ELF-1 (cell line): ENCODE measurements at places on chromosomes 5 and 9.

GRCh38 chr5:60469286-60469685, 230.7 kb downstream of the DEPDC1B start:
- DNase-seq: no peak

DNA sequence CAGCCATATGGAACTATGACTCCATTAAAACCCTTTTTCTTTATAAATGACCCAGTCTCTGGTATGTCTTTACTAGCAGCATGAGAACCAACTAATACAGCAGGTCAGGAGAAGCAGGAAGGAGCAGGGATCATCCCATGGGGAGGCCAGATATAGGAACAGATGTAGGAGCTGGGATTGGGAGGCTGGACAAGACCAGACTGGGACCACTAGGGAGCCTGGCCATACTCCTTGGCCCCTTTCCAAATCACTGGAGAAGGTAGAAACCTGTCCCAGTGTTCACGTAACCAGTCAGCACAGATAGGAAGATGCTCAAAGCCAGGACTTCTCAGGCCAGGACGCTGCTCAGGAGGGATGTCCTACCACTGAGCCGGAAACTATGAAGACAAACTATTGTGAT, 95.5 kb downstream of the LMX1B start:
- DNase-seq: no peak

DNA sequence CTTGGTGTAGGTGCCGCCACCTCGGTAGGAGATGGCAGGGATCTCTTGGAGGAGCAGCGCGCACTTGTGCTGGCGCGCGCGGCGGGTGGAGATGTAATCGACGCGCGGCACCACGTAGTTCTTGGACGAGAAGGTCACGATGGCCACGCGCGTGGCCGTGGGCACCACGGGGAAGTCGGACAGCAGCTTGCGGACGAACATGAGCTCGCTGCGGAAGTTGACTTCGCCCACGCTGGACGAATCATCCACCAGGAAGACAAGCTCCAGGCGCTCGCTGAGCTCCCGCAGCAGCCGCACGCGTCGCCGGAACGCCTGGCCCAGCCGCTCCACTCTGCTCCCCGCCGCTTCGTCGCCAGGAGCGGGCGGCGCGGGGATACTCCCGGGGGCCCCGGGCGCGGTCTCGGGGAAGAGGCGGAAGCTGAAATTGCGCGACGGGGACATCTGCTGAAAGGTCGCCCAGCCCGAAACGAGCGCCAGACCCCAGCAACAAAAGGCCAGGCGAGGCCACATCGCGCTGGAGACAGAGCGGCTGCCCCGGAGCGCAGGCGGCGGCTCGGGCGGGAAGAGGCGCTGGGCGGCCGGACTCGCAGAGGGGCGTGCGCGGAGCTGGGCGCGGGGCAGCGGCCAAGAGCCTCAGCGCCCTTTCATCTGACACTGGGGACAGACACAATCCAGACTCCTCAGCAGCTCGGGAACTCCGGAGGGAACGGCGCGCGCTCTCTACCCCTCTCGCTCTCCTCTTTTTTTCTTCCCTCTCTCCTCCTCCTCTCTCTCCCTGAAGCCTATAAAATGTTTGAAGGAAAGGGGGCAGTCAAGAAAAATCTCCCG, at the start of gene SVEP1:
SVEP1 (minus strand) TSS at position 708 of the 828 bp plus-strand sequence; CDS start at position 510, 198 bp downstream.
- DNase-seq: peak; percentile 88

DNA sequence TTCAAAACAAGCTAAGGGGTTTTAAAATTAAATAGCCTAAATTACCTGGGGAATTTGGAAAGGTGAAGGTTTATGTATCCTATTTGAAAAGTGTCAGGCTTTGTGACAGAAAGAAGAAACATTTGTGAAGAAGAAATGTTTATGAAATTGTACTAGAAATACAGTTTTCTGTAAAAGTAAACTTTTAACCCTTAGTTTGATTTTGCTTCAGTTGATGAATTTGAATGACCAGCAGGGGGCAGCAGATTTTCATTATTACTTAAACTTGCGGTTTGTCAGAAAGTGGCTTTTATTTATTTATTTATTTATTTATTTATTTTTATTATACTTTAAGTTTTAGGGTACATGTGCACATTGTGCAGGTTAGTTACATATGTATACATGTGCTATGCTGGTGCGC, 58.1 kb downstream of the NNT start:
- no peak for DNase-seq

DNA sequence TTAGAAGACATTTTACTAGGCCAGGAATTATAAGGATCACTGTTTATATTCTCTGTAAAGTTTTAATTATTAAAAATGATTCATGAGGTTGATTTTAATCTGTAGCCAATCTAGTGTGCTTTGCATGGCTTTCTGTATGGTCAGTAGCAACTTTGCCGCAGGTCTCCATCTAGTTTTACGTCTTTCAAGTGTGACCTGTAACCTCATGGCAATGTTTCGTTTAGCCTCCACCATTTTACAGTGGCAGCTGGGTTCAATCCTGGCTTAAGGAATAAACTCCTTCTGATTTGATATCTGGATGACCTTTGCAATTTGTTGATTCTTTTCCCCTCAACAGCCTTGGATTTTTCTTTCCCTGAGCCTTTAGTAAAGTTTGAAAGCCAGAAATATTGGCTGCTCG, 434.5 kb upstream of the CDH9 start:
- peak; percentile 19 for DNase-seq

GRCh38 chr5:146640285-146640896, 124.4 kb upstream of the GPR151 start:
- DNase-seq: no peak

GRCh38 chr5:1835431-1835830, 34.2 kb downstream of the NDUFS6 start:
- DNase-seq: no peak

DNA sequence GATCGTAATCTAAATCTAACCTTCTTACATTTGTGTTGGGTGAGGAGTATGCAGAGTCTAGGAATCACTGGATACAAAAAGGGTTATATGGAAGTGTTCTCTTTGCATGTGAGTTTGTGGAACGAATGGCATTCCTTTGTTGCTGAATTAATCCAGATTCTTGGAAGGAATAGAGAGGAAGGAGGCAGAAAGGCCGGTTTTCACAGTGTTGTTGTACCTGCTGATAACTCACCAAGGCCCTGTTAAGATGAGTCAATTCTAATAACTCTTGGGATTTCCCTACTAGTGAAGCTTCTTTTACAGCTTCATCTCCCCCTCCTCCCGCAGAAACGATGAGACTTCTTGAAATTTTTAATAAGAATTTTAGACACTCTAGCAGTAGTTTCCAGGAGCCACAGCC, 84.0 kb downstream of the ZSWIM6 start:
- DNase-seq: peak; percentile 32

GRCh38 chr5:155772009-155772662, 554.8 kb upstream of the SGCD start:
- no peak for DNase-seq

- DNase-seq: no peak
Observed at GRCh38 chr5:128778474-128778873, 186.8 kb upstream of the SLC27A6 start.

- DNase-seq: peak; percentile 76
Observed at GRCh38 chr9:82961504-82962125, 101.3 kb downstream of the RASEF start.

DNA sequence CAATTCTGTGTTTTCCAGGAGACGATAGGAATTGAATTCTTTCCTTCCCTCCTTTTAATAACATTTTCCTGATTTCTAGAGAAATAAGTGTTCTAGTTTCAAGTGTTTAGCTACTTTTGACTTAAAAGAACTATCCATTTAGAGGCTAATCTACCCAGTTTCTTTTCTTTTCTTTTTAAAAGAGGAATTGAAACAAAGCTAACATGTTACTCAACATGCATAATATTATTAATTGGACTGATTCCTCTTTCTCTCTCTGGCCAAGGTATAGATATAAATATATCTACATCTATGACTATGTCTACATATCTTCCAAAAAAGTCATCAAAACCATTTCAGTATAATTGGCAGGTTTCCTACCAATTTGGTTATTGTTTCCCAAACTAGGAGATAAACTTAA, 309.8 kb downstream of the TRPM3 start:
- DNase-seq: no peak

DNA sequence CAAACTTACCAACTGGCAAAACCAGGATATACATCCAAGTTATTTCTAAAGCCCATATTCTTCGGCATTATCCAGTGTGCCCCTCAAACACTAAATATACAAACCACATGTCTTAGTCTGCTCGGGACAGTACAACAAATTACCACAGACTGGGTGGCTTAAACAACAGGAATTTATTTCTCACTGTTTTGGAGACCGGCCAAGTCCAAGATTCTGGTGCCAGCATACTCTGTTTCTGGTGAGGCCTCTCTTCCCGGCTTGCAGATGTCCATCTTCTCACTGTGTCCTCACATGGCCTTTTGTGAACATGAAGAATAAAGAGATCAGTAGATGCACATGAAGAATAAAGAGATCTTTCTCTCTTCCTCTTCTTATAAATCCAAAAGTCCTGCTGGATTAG, 12.9 kb upstream of the SLCO6A1 start:
- no peak for DNase-seq

DNA sequence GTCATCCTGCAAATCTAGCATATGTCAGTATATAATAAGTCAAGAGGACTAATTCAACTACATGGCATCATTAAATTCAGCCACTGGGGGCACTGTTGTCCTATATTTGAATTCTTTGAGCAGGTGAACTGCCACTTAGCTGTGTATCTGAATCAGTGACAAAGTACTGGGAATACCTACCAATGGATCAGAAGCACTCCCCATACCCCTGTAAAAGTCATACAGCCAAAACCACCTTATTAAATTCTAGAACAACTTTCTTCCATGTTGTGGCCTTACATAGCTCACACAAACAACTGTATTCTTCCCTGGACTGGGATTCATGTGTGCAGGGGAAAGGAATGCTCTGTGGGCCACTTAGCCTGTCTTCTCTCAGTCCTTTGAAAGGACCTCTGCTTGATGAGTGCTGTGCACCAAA, 57.4 kb upstream of the PLPP6 start:
- peak; percentile 40 for DNase-seq

GRCh38 chr5:181282874-181283273, 21.9 kb upstream of the TRIM52 start:
- DNase-seq: no peak

DNA sequence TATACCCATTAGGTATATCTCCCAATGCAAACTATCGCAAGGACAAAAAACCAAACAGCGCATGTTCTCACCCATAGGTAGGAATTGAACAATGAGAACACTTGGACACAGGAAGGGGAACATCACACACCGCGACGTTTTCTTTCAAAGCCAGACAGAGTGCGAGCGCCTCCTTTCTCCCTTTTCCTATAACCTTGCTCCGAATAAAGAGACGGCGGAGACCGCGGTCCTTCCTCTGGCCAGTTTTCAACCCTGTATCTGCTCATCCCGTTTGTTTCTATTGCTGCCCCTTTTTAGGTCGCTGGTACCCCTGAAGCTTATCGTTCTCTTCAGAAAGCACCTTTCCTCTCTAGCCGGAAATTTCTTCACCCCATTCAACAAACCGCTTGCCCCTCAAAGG, 1.3 kb downstream of the LVRN start:
- DNase-seq: peak; percentile 54

- DNase-seq: no peak
Observed at GRCh38 chr5:36403632-36404311, 102.1 kb upstream of the RANBP3L start.

GRCh38 chr5:173165177-173166016, 21.1 kb downstream of the BNIP1 start:
- no peak for DNase-seq

DNA sequence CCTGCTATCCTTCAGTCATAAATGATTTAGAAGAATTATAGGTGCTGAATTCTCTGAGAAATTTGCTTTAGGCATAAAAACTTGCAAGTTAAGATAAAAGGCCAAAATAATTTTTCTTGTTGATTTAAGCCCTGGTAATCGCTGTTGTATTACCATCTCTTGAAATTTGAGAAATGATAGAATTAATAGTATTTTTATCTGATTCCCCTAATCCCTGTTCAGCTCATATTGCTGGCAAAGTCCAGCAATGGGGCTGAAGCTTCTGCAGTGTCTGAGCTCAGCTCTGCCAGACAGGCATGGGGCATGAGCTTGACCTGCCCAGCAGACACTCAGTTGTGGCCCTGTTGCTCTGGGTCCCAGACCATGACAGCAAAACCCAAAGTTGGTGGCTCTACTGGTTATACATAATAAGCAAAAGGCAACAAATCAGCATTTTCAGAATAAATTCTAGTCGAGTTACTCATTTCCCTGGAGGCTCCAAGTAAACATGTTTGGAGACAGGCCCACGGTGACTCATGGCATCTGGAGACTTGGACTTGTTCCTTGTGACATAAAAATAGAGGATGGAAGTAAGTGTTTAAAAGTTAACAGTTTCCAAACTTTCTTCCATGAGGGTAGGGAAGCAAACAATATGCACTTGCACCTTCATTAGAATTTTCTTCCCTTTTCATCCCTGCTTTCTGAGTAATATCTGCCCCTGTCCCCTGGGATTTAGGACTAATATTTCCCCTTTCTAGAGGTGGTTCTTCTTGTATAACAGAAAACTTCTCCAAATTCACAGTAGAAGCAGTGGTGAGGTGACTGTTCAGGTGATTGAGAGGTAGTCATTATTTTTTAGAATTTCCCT, 60.2 kb upstream of the SLC2A8 start:
- no peak for DNase-seq

GRCh38 chr5:133741396-133741795, 129.1 kb upstream of the FSTL4 start:
- no peak for DNase-seq

DNA sequence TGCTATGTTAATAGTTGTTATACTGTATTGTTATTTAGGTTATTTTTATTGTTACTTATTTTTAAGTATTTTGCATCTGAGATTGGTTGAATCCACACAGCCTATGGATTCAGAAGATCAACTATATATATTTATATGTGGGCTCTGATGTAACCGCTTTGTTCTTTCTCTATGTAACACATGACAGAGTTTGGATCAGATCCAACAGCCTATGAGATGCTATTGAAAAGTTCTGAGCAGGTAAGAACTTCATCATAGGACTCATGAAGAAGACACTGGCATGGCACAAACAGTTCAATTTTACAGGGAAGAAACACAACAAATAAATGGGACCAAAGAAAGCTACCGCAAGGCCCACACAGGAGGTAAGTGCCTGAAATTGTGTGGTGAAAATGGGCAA, 93.4 kb downstream of the GNAQ start:
- DNase-seq: no peak

GRCh38 chr9:35828716-35829083, at the start of gene FAM221B:
Gene FAM221B (minus strand): TSS chr9:35828732. CDS start chr9:35826161, 2,571 bp downstream.
- no peak for DNase-seq

DNA sequence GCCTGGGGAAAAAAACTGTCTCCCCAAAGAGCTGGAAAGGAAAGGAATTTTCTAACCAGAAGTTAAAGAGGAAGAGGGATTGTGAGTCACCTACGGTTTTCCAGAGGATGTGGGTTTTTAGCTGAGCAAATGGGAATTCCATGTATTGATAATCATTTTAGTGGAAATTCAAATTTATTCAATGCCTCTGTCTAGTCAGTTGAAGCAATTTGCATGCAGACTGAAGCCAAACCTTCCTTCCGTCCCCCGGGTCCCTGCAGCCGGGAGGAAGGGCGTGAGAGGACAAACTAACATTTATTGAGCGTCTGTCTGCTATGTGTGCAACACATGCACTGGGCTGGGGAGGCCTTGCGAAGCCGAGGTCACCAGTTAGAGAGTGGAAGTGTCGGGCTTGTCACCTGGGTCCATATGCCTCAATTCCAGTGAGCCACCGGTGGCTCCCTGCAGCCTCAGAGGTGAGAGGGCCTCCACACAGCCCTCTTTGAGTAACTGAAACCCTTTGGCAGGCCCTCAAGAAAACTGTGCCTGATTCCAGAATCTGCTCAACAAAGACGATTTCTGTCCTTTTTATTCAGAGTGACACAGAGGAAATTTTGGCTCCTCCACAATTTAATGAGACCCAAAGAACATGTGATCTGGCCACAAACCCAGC, 70.3 kb downstream of the COL27A1 start:
- DNase-seq: no peak
